Esophagus squamous epithelium (tissue), 5 donors: ENCODE measurements at places on chromosomes 5 and 9.

DNA sequence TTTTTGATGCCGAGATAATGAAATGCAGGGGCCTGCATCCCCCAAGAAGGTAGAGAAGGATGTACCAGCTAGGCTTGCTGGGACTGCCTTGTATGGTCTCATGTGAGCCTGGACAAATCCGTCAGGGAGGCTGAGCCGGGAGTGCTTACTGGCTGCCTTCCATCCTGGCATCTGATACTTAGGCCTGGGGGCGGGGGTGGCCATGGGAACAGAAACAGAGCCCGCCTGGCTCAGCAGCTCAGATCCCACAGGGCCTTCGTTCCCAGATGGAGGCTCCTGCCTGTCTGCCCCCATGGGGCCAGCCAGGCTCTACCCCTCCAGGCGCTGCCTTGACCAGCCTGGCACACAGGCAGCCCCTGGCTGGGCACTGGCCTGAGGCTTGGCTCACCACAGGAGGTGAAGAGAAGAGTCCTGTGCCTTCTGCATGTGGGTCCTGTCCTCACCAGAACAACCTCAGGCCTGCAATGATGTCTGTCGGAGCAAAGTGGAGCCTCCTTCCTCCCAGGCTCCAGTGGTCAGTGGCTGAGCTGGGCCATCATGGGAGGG lies 10.5 kb upstream of the SPATA31E1 start:
- no peak for DNase-seq

DNA sequence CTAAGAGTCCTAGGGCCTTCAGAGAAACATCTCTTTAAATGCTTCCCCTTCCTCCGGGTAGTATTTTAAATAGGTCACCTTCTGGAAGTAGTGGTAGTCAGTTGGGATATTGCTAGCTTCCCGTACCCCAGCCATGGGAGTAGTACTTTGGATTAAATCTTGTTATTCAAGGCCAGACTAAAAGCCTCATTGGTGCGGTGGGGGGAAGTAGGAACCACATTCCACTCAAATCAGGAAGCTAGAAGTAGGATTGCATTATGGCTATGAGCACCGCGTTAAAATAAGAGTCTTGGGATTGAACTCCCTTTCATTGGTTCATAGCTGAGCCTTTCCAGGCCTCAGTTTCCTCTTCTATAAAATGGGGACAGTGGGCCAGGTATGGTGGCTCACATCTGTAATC lies 6.7 kb downstream of the KCNIP1 start:
- no peak for DNase-seq

- no peak for DNase-seq
Measured at GRCh38 chr5:118723021-118723338, 265.4 kb downstream of the DTWD2 start.

GRCh38 chr5:1507457-1507856 lies 16.3 kb downstream of the LPCAT1 start:
- DNase-seq = no peak

DNA sequence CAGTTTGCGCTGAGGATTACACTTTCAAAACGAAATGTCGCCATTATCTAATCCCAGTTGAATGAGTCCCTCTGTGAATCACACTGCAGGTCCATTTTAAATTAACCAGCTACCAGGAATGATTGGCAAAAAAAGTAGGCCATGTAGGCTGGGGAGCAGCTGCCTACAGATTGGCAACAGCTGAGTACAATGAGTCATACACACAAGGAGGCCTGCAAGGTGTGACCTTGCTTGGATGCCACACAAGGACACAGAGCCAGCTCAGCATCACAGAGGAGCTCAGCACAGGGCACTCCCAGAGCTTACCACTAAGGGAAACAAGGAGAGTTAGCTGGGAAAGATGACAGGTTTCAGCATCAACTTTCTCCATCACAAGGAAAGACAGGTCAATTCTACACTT lies 12.9 kb downstream of the HAVCR1 start:
- DNase-seq = no peak

GRCh38 chr9:98491828-98492227 lies 216.9 kb downstream of the GABBR2 start:
- no peak for DNase-seq

GRCh38 chr5:94745786-94746730 lies 127.6 kb downstream of the SLF1 start:
- DNase-seq = no peak

DNA sequence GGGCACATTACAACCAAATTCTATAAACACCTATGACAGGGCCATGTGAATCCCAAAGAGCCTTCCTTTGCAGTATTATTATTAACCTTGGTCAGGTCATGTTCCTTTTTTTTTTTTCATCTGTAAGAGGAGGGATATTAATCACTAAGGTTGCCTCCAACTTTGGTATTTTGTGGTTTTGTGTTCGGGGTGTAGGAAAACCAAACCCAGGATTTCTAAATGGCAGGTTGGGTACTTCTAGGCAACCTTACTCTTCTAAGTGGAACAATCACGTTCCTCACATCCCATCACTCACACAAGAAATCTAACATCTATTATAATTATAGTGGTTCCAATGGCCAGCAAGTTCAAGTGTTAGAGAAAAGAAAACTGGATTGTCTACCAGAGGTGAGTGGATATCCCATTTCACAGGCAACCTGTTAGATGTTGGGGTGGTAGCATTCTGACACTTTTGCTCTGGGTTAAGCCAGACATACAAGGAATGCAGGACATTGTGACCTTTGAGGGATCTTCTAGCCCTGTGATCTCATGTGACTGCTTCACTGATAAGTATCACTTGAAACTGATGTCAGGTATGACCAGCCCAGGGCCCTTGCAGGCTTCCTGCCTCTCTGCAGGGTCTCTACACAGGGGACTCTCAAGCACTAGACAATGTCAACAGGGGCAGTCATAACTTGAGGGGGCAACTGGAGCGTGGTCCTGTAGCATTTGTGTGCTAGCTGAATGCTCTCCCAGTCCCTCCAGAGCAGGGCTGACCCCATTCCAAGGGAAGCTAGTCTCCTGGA lies 126.2 kb upstream of the VLDLR start:
- no peak for DNase-seq

- DNase-seq = no peak
Measured at GRCh38 chr9:98479967-98480847, 224.8 kb upstream of the TBC1D2 start.

GRCh38 chr5:107560377-107560776 lies 110.4 kb downstream of the EFNA5 start:
- no peak for DNase-seq

GRCh38 chr5:172920447-172920849 lies 38.8 kb upstream of the RPL26L1 start:
- no peak for DNase-seq

DNA sequence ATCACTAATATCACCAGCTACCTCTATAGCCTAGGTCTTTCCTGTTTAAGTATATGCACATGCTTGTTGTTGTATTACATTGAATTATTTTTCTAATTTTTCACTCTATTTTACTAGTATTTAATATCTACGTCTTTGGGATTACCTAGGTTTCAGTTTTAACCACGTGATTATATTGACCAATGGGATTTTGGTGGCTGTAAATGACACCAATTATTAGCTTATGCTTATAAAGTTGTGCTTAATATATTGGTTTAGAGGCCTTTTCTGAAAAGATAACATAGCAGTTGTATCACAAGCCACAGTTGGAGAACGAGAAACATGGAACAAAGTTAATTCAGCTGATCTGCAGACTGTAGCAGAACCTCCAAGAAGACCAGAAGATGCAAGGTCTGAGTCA lies 104.8 kb upstream of the PRDM9 start:
- no peak for DNase-seq

GRCh38 chr5:158502686-158503085 lies 597.0 kb downstream of the EBF1 start:
- no peak for DNase-seq

GRCh38 chr9:4799033-4799430 lies 6.3 kb downstream of the RCL1 start:
- DNase-seq = no peak

- DNase-seq = no peak
Measured at GRCh38 chr9:112179816-112180215, 4.7 kb upstream of the SUSD1 start.

DNA sequence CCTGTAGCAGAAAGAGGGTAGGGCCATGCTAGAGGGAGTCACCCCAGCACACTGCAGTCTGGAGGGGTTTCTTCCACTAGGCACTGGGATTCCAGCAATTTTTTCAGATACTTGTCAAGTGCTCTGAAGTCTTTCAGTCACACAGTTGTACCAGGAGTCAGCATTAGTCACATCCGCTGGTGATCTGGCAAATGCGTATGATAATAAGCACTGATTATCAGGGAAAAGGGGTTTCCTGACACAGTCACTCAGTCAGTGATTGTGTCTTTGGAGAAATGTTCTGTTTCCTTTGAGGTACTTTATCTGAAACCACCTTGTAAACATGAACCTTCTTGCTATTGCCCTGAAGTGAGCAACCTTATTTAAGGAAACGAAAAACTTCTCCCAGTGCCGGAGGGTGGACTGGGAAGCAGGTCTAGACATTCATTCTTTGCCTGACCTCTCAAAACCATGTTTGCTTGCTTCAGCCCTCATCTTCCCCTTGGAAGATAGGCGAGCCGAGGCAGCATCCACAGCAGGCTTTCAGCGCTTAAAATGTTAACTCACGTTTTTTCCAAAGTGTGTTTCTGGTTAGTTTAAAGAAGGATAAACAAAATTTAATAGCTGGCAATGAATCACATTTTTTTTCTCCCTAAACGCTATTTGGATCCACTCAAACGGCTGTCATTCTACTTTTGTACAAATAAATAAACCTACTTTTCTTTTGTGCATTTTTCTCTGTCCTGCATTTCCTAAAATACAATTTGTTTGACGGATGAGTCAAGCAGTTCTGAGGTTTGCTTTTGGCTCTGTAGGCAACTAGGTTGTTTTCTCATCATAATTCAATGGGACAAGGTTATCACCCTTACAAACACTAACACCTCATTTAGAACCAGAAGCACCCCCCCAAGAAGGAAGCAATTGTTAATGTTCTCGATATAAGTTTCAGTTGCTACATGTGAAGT lies 77.7 kb downstream of the FOXD1 start:
- no peak for DNase-seq

DNA sequence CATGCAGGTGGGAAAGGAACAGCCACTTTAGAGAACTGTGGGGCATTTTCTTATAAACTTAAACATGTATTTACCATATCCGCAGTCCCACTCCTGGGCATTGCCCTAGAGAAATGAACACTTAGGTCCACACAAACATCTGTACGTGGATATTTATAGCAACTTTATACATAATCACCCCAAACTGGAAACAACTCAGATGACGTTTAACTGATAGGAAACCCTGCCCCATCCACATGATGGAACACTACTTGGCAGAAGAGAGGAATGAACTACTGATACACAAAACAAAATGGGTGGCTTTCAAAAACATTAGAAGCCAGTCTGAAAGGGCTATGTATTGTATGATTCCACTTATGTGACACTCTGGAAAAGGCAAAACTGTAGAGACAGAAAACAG lies 22.4 kb downstream of the ECM2 start:
- DNase-seq = no peak

DNA sequence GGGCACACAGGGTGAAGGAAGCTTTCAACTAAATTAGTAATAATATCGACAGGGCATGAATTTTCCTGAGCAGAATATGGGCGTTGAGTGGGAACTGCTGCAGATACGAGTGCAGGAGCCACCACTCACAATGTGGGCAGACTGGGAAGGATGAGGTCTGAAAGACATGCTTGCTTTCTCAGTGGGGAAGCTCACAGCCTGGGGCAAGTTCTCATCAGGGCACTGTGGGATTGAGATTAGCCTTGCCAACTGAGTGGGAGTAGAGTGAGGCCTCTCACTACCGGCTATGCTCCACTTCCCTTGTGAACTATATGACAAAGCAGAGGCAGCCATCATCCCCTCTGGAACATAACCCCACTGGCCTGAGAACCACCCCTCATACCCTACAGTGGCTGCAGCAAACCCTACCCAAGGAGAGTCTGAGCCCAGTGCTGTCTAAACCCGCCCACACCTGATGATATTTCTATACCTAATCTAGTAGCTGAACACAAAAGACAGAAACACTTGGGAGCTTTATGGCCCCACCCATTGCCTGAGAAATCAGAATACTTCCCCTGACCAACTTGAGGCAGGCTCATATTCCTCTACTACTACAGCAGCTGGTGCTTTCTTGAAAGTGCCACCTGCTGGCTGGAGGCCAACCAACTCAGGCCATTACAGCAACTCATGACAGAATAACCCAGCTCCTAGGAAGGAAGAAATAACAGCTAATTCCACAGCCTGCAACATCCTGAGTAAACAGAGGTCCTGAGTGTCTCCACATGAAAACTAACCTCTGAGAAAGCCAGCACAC lies 173.7 kb upstream of the SPEF2 start:
- no peak for DNase-seq

GRCh38 chr5:169374761-169375160 lies 73.8 kb upstream of the SLIT3 start:
- DNase-seq = no peak

- no peak for DNase-seq
Measured at GRCh38 chr9:20987521-20987920, 43.9 kb downstream of the HACD4 start.

- no peak for DNase-seq
Measured at GRCh38 chr9:16585591-16585990, 284.9 kb downstream of the BNC2 start.

- DNase-seq = no peak
Measured at GRCh38 chr5:36631154-36631553, 24.7 kb downstream of the SLC1A3 start.

GRCh38 chr5:125152044-125152443 lies 405.6 kb upstream of the ZNF608 start:
- DNase-seq = no peak

- no peak for DNase-seq
Measured at GRCh38 chr5:108024986-108025385, 354.2 kb upstream of the EFNA5 start.

- DNase-seq = no peak
Measured at GRCh38 chr9:79939819-79940218, 368.1 kb downstream of the TLE4 start.

- DNase-seq = no peak
Measured at GRCh38 chr5:149118463-149118862, 22.8 kb upstream of the ABLIM3 start.

DNA sequence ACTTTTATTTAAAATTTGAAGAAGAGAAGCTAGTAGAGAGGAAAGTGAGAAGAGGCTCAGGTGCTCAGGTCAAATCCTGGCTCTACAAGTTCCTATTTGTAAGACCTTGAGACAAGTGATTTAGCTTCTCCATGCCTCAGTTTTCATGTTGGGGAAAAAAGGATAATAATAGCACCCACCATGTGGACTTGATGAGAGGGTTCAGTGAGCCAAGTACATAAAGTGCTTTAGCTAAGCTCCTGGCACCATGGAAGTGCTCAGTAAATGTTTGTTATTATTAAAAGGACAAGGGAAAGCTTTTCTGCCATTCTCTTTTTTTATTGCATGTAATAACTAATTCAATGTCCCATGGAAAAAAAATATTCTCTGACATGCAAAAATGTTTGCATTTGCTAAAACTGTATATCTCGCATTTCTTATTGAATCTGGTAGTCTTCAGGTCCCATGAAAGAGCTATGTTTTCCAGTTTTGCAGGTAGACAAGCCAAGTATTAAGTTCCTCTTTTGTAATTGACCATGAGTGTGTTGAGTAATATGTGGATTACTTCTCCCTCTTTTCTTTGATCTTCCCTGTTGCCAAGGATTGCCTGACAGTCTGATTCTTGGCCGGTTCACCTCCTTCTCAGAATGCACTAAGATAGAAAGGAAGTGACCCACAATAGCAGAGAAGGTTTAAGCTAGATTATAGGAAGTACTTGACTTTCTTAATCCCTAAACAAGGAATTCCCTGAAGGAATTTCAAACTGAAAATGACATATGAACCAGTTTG lies 45.6 kb upstream of the TRIM32 start:
- DNase-seq = no peak
